ENCODE measurements at places on chromosomes 16 and 17.
A peak's percentile ranks its signal among the peaks of the same experiment; 100 is the strongest.

DNA sequence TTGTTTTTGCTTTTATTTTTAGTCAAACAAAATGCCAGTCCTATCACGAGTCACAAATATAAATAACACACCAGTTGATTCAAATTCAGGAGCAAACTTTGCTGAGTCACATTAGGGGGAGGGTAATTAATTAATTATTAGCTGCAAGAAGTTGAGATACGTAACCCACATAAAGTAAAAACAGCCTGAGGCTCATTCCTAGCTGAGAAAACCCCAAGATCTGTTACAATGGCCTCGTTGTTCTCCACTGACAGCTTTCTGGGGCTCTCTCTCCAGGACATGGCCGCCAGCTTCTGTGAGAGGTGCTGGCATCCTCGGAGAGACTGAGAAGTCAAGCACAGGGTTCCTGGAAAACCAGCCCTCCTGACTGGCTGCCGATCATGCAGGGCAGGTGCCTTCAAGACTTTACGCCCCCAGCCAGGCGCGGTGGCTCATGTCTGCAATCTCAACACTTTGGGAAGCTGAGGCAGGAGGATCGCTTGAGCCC lies 11.1 kb downstream of the RAB40B start:
- DNase-seq = no peak

- no peak for DNase-seq
These were observed 14.1 kb downstream of the DHRS7B start for GRCh38 chr17:21140911-21141310.

- DNase-seq = peak; percentile 91
These were observed 16.2 kb upstream of the NAGLU start for GRCh38 chr17:42519546-42520491.

DNA sequence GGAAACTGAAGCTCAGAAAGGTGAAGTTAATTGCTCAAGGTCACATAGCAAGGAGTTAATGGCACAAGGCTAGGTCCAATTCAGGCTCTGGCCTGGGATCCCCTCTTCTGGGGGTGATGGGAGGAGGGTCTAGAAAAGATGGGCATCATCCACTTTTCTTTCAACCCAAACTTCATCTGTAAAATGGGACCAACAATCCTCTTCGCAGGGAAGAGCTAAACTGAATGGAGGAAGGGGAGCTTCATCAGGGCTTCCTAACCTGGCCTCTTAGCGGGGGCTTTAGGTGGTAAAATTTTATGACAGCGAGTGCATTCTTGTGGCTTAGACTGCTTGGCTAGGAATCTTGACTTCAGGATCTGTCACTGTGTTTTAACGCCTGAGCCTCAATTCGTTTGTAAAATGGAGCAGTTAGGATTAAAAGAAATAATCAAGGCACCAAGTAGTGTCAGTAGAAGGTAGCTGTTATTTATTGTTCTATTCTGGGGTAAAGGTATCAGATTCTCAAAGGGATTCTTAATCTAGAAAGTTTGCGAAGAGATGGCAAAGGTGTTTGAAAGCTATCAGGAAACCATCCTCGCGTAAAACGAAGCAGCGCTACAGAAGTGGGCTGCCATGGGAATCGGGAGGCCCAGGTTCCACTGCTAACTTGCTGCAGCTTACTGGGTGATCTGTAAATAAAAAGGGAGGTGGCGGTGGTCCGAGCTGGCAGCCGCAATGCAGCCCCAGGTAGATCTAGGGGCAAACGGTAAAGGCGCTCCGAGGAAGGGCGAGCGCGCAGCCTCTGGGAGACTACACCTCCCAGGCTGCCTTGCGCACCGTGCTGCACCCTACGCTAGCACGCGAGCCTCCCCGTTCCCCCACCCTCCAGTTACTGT lies 1.5 kb upstream of the SRCAP start:
- DNase-seq = no peak

DNA sequence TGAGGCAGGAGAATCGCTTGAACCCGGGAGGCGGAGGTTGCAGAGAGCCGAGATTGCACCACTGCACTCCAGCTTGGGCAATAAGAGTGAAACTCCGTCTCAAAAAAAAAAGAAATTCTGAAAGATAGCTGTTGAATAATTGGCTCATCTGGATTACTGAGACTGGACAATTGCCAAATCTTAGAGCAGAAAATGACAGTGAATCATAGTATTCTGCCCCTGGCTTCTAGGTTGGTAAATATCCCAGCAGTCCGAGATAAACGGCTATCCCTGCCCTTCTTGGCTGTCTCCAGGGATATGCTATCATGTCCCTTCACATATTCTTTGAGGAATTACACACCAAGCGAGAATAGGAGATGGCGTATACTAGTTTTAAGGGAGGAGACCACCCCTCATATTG lies 35.5 kb upstream of the METTL16 start:
- no peak for DNase-seq

DNA sequence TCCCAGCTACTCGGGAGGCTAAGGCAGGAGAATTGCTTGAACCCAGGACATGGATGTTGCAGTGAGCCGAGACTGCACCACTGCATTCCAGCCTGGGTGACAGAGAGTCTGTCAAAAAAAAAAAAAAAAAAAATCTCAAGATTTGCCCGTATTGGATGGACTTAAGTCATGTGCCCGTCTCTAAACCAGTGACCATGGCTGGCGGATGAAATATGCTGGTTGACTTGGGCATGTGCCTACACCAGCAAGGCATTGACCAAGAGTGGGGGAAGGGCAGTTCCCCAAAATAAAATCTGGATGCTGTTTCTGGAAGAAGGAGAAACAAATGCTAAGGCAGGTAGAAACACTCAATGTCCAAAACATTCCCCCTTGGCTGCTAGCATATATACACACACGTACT lies 21.5 kb upstream of the COL1A1 start:
- DNase-seq = no peak

- no peak for DNase-seq
These were observed 11.6 kb upstream of the GP1BA start for GRCh38 chr17:4920351-4921048.

- DNase-seq = peak; percentile 87
These were observed 1713.9 kb downstream of the TP53TG3F start for GRCh38 chr16:35173295-35173694.

DNA sequence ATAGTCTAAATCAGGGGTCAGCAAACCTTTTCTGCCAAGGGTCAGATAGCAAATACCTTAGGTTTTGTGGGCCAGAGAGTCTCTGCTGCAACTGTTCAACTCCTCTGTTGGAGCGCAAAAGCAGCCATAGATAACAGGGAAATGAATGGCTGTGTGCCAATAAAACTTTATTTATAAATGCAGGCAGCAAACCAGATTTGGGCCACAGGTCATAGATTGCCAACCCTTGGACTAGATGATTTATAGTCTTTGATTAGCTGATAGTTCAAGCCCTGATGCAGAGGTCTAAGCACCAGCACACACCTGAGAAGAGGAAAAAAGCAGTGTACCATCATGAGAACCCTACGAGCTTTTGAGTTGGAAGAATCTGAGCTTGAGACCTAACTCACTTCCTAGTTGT lies 86.0 kb upstream of the DYNLRB2 start:
- DNase-seq = no peak

DNA sequence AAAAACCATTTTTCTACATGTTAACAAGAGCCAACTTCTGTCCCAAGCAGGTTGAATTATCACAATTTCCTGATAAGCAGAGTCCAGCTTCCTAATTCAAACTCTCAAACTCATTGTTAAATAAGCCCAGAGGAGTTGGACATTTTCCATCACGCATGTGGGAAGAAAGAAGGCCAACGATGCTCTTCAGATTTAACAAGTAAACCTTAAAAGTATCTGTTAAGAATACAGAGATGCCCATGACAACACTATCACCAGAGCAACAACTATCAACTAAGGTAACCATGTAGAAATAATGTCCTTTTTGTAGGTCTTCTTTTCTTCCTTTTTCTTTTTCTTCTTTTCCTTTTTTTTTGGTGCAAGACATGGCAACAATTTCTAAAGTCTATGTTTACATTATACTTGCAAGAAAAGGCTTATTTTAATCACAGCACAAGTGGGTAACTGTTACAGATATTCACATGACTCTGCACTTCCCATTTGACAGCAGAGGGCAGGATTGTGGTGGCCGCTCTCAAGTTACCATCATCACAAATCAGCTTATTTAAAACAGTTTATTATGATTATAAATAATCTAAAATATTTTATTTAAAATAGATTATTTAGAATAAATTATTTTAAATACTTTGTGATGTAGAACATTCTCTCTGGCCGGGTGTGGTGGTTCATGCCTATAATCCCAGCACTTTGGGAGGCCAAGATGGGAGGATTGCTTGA lies 35.7 kb upstream of the DHRS7B start:
- DNase-seq = no peak

DNA sequence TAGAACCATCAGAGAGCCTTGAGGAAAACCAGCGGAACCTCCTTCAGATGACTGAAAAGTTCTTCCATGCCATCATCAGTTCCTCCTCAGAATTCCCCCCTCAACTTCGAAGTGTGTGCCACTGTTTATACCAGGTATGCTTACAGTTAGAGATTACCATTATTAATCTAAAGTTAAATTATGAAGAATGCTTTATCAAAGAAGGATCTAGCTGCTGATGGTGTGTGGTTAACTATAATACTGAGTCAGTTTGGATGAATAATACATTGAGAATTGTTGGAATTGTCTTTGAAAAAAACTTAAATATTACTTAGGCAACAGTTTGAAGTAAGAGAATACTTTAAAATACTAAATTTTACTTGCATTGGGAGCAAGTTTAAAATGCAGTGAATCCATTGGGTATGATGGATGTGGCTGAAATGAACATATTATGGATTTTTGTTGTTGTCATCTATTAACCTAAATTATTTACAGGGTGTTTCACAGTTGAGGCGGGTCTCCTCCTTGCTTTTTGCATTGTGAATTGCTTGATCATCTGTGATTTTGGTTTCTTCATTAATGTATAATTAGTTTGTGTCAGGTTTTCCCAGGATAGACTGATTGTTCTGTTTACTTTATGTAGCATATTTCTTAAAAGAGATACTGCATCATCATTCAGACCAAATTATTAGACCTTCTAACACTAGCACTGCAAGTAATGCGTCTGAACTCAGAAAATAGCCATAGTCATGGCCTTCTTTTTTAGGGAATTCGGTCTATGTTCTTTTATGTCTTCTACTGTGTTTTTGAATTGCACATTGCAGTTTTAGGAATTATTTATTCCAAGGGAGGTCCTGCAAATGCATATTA lies 47.8 kb downstream of the OMG start:
- no peak for DNase-seq

- no peak for DNase-seq
These were observed 21.4 kb downstream of the ADAM11 start for GRCh38 chr17:44780161-44780560.
